ENCODE measurements at places on chromosomes 1 and 21. TPM values are rescaled to one million over a fixed set of nuclear protein-coding genes. Genes with fewer than 3 reads are reported as not detected.
A peak's percentile ranks its signal among the peaks of the same experiment; 100 is the strongest.

DNA sequence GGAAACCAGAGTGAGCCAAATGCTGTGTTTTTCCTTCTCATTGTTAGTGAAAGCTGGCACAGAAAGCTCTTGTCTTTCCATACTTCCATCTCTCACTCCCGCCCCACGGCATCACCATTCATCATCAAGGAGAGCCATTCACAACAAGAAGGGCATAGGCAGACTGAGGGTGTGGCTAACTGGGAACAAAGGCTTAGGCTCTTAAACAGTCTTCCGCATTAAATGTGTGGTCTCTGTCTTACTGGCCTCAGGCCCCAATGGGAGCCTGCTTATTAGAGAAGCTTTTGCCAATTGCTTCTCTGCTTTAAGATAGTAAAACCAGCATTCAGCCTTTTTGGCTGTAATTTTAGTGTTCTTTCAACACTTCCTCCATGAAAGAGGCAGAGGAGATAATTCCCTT, 51.4 kb downstream of the TNFSF18 start:
- no peak for DNase-seq

DNA sequence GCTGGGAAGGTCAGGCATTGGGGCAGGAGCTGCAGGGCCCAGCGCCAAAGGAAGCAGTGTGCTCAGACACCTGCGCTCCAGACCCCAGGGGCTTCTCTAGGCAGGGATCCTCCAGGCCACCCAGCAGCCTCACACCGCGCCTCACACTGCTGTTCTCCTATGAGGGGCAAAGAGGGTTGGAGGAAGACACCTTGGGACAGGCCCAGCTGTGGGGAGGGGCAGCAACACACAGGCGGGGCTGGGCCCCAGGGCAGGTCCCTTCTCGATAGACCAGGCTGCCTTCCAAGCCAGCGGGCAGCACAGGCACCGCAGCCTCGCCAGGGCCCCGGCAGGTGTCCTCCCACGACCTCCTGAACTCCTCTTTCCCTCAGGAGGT, 20.7 kb upstream of the PRSS38 start:
- no peak for DNase-seq

- no peak for DNase-seq
Measured at GRCh38 chr1:171985639-171986038, 144.3 kb downstream of the DNM3 start.

NCF2 gene
- 10.3 TPM for total RNA-seq

- DNase-seq, result no peak
Measured at GRCh38 chr1:193952778-193953374, 766.5 kb upstream of the B3GALT2 start.

C21orf58 gene
- total RNA-seq, result 65.4 TPM

LMX1A gene
- total RNA-seq, result not detected

DNA sequence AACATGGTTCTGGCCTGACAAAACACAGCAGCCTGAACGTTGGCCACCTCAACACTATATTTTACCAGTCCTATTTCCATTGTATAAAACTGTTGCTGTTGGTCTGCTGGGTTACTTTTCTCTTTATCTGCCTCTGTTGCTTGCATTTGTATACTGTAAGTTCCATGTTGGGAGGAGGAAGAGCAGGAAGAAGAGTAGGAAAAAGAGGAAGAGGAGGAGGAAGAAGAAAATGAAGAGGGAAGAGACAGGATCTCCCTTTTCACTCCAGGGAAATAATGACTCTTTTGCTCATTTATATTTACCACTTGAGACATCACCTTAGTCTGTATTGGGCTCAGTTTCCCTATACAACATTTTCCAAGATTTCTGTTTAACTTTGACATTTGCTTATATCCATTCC, 134.2 kb downstream of the PTPRC start:
- DNase-seq, result no peak

TOR1AIP2 gene
- total RNA-seq, result 49.0 TPM

ELAVL4 gene
- total RNA-seq, result not detected

DNA sequence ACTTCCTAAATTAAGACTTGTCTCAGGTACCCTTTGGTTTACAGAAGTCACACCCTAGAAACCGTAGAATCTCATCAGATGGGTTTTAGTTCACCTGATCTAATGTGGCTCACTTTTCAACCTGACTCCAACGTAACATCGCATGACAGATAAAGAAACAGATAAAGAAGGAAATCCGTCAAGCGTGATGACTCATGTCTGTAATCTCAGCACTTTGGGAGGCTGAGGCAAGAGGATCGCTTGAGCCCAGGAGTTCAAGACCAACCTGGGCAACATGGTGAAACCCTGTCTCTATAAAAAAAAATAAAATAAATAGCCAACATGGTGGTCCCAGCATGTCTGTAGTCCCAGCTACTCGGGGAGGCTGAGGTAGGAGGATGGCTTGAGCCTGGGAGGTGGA, 97.3 kb downstream of the SPSB1 start:
- DNase-seq, result no peak

DNA sequence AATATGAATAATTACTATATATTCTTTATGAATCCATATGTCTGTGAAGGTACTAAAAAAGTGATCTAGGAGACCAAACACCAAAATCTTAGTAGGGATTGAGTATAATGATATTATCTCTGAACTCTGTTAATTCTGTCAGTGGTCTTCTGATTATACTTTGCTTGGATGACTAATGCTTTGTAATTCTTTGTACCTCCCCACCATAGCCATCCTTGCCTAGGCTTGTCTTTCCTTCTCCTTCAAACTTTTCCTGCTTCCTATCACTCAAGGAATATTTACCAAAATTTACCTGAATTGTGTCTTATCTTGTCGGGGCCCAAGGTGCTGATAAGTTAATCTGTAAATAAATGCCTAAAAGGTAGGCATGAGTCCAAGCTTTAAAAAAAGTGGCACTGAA, 845 bp upstream of the RGS5 start:
- no peak for DNase-seq

DNA sequence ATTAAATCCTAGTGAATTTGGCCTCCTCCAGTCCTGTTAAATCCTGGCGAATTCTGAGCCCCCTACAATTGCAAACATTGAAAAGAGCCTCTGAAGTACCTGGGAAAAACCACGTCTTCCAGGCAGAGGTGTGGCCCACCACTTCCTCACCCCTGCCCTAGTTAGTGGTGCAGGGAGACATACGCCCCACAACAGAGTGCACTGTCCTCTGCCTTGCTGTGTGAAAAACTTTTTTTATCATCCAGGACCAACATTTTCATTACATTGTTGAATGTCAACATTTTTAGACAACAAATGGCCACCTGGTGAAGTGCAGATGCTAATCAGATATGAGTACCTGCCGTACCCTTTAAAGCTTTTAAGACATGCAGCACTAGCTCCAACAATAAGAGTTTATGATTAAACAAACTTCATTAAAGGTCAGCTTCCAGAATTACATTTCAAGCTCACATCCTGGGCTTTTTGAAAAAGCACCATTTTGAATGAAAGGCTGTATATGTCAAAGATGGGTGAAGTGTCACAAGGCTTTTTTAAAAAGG, 13.6 kb upstream of the TMPRSS2 start:
- no peak for DNase-seq

DNA sequence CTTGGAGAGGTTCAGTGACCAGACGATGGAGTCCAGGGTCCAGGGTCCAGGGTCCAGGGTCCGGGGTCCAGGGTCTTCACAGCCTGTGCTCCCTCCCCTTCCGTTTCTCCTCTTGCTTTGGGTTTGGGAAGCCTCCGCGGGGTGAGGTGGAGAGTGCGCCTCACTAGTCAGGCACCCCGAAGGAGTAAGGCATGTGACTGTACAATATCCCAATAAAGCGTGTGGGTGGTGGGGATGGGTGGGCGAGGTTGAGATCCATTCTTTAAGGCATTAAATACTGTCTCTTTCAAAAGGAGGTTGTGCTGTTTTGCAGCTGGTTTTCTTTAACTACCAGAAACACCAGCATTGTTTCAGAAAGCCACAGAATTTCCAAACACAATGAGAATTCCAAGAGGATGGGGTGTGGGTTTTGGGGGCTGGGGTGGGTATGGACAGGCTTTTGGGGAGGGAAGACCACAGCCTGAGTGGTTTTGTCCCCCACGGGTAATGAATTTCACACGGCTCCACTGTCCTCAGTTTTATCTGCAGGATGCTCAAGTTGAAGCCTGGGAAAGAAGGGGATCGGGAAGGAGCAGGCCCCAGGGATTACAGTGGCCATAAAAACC, 65.7 kb downstream of the KIF26B start:
- no peak for DNase-seq

DNA sequence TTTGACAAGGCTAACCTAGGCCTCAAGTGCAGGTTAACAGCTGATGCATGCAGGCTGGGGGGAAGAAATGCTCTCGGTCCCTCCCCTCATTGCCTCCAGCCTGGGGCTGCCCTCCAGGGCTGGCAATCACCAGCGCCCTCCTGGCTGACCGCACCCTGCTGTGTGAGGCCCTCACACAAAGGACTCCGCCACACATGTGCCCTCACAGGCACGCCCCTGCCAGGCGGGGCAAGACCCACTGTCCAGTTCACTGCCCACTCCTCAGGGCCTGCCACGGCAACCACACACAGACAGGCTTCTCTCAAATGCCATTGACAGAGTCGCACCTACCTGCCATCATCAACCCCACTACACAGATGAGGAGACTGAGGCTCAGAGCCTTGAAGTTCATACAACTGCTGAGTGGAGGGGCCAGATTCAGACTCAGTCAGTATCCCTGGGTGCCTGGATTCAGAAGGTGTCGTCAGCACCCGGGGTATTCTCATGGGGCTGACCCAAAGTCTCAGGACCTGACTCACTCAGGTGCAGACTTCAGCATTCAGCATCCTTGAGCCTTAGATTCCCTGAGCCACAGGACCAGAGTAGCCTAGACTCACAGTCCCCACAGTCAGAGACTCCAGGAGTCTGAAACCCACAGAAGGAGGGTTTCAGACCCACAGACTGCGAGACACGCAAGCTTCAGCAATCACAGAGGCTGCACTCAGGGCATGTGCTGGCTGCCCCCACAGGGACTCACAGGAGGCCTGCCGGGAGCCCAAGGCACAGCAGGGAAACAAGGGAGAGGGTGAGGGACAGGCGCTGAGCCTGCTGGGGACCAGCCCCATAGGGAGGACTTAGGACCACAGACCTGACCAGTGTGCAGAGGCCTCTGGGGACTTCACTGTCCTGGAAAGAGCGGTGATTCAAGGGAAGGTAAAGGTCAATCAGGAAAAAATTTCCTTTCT, 458.0 kb downstream of the MATN1 start:
- no peak for DNase-seq

- DNase-seq, result no peak
Measured at GRCh38 chr1:17001760-17002523, 9.8 kb downstream of the ATP13A2 start.

GRCh38 chr1:23202263-23202749, 15.0 kb downstream of the HTR1D start:
- DNase-seq, result no peak

DNA sequence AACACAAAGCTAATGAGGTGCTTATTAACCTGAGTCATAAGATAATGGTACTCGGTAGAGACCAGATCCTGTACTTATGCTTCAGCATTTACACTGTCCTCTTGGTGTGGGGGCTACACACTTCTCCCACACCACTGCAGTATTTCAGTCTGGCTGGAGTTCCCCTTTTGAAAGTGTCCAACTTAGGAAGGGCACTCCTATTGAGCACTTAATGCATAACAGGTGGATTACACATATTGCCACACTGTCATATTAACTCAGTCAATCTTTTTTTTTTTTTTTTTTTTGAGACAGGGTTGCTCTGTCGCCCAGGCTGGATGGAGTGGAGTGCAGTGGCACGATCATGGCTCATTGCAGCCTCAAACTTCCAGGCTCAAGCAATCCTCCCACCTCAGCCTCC, 1.5 kb downstream of the GPATCH4 start:
- no peak for DNase-seq

DNA sequence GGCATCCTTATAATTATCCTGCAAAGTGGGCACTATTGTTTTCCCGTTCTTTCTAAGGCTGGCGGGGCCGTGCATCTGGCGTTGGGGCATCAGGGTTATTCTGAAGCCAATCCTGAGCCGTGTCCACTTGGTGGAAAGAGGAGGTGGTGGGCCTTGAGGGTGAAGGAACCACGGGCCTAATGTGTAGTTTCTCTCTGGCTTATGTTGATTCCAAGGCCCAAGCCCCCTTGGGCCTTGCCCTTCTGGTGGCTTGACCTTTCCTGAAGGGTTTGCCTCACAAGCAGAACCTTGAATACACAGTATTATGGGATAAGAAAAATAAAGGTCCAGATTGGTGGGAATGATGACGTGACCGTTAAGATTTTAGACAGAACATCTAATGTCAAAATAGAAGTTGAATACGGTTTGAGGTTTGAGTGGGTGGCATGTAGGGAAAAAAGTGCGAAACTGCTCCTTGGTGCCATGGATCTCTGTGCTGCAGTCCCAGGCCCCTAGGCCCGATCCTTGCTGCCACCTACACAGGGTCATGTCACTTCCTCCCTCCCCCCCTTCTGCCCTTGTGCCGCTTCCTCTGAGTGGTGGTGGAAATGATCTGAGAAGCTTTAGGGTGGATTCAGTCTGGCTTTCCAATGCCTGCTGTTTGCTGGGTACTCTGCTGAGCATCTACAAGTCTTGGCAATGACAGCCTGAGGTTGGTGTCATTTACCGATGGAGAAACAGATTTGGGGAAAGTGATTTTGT, 90.5 kb downstream of the PRDM2 start:
- no peak for DNase-seq

TDRKH gene
- total RNA-seq, result 16.4 TPM

- no peak for DNase-seq
Measured at GRCh38 chr1:33548721-33549120, 76.3 kb downstream of the ZSCAN20 start.

- DNase-seq, result no peak
Measured at GRCh38 chr1:231203259-231204057, 37.6 kb upstream of the GNPAT start.

- DNase-seq, result no peak
Measured at GRCh38 chr1:175118375-175119367, 51.0 kb downstream of the TNN start.

GRCh38 chr1:84862810-84863251, 30.2 kb downstream of the LPAR3 start:
- DNase-seq, result peak; percentile 80

FCRLB gene
- total RNA-seq, result 0.97 TPM

OPN3 gene
- total RNA-seq, result 15.9 TPM

- no peak for DNase-seq
Measured at GRCh38 chr1:241706257-241706656, 54.2 kb downstream of the WDR64 start.
